ENCODE measurements at places on chromosomes 1 and 21.
A peak's percentile ranks its signal among the peaks of the same experiment; 100 is the strongest.

DNA sequence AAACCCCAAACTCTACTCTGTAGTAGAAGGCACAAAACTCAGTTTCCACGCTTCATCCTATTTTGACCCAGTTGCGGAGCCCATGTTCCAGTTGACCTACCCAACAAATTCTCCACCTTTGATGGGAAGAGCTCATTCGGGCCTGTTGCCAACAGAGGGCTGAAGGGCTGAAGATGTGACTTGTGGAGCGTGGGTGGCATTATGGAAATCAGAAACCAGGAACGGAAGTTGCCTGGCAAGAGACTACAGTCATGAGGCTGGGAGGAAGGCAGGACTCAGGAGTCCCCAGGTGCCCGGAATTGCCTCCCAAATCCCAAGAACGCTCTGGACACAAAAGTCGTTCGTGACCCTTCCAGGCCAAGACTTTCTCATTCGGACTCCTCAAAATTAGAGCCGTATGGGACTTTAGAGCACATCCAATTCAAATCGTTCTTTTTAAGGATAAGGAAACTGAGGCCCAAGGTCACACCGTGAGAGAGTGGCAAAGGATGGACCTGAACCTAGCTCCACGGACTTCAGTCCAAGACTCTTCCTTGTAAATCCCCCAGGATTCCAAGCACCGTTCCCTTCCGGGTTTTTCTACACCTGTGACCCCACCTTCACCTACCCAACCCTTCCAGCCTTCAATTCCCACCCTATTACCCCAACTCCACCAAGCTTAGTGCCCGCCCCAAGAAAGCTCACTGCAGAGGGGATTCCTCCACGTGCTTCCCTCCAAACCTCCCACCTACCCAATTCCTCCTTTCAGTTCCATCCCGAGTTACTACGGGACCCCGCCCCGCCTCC, 739 bp downstream of the SMG5 start:
- no peak for DNase-seq

- no peak for DNase-seq
These were observed 69.2 kb downstream of the SH3GLB1 start for GRCh38 chr1:86773341-86774288.

DNA sequence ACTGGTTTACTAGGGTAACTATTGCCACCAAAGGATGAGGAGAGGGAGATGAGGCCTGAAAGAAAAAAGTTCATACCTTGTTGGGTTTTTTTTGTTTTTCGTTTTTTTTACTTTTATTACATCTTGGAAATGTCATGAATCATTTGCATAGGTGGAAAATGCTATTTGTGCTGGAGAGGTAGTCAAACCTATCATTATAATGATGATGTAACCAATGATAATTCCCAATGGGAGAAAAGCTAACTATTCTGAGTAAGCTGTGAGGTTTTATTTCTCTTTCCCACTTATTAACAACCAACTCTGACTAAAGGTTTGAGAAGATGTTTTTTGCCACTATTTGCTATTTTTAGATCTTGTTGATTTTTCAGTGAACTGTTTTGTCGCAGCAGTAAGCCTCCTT, 29.0 kb downstream of the SH3GLB1 start:
- DNase-seq, result no peak

GRCh38 chr1:247216261-247216660, 39.6 kb upstream of the VN1R5 start:
- no peak for DNase-seq

DNA sequence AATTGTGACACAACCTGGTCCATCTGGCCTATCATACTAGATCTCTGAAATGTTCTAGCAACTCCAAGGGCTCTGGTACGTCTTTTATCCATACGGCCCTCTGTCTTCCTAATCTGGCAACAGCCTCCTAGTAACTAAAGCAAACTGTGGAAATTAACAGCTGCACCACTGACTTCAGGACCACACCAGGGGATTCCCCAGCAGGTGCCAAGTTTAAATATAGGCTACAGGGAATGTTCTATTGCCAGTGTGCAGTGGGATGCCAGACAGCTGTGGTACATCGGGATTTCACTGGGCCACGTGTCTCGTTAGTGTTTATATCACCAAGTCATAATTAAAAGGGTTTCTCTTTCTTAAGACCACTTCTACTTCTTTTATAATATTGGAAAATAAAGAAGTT, 94.3 kb downstream of the RGS2 start:
- DNase-seq, result no peak

DNA sequence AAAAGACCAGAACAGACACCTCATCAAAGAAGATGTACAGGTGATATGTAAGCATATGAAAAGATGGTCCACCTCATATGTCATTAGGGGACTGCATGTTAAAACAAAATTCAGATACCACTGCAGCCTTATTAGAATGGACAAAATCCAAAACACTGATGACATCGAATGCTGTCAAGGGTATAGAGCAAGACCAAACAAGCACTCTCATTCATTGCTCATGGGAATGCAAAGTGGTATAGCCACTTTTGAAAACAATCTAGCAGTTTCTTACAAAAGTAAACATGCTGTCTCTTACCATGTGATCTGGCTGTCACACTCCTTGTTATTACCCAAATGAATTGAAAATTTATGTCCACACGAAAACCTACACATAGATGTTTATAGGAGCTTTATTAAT, 426.6 kb upstream of the ESRRG start:
- no peak for DNase-seq

GRCh38 chr1:30871276-30871871, 37.2 kb downstream of the SDC3 start:
- no peak for DNase-seq

- DNase-seq, result no peak
These were observed 22.8 kb downstream of the IFI44 start for GRCh38 chr1:78672428-78672827.

- DNase-seq, result peak; percentile 13
These were observed 19.7 kb downstream of the ACBD6 start for GRCh38 chr1:180482425-180483275.

GRCh38 chr21:39537571-39537970, 75.2 kb upstream of the B3GALT5 start:
- no peak for DNase-seq

GRCh38 chr1:211894312-211894711, 63.7 kb upstream of the LPGAT1 start:
- DNase-seq, result no peak

DNA sequence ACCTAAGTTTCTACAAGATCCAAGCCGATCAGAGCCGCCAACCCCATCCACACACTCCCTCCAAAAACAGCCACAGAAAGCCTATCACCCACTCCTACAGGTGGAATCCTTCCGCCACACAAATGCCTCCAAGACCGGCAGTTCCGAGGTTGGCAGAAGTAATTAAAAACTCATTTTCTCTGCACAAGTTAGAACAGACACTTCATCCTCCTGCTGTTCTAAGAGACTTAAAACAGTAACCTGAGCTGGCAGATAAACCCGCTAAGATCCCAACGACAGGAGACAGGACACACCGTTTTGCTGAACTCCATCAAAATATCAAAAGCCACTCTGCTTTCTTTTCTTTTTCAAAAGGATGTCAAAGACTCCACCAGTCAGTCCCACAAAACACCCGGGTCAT, 2.8 kb downstream of the SSBP3 start:
- DNase-seq, result no peak

DNA sequence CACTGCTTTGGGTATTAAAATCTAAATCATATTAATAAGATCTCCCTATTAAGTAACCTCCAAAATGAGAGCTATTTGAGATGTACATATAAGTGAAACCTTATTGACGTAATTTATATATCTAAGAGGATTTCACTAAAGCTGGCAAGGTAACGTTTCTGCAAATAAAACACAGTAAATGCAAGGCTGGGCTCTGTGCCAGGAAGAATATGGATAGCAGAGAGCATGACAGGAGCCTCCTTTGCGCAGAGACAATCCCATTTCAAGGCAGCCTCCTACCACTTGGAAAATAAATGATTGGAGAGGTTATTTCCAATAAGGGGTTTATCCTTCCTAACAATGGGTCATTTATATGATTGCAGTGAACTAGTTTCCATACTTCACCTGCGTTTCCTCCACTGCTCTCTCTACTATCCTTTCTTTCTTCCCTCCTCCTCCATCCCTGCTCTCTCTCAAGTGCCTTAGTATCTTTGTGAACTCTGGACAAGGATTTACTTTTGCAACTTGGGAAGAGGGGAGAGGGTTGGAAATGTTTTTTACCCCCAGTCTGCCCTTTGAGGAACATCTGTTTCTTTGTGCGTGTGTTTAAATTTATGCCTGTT, 3.0 kb upstream of the NFIA start:
- no peak for DNase-seq

- no peak for DNase-seq
These were observed 27.6 kb upstream of the POGK start for GRCh38 chr1:166811691-166812090.

DNA sequence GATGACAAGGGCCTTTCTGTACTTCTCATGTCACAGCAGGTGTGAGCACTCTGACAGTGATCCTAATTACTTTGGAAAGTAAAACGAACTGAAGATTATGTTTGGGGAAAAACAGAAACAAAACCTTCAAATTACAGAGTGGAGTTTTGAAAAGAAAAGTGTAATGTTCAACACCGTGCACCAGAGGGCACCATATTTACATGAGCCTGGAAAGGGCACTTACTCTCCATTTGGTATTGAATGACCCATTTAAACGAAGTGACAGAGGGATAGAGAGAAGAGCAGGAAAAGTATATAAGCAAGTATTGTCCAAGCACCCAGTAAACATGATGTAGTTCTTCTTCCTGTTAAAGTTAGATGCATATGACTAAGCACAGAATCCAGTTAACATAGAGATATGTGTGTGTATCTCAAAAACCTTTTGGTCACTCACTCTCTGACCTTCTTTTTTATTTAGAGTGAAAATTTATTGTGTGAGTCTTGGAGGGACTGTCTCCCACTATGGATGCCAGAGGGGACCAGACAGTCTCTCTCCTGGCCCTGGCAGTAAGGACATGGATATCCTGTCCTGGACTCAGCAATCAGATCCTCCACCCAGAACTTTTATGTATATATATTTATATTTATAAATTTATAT, 3.8 kb upstream of the RGSL1 start:
- DNase-seq, result peak; percentile 60

- DNase-seq, result no peak
These were observed 11.6 kb downstream of the NTNG1 start for GRCh38 chr1:107152395-107152794.

- no peak for DNase-seq
These were observed 519.2 kb upstream of the B3GALT2 start for GRCh38 chr1:193705554-193705981.

DNA sequence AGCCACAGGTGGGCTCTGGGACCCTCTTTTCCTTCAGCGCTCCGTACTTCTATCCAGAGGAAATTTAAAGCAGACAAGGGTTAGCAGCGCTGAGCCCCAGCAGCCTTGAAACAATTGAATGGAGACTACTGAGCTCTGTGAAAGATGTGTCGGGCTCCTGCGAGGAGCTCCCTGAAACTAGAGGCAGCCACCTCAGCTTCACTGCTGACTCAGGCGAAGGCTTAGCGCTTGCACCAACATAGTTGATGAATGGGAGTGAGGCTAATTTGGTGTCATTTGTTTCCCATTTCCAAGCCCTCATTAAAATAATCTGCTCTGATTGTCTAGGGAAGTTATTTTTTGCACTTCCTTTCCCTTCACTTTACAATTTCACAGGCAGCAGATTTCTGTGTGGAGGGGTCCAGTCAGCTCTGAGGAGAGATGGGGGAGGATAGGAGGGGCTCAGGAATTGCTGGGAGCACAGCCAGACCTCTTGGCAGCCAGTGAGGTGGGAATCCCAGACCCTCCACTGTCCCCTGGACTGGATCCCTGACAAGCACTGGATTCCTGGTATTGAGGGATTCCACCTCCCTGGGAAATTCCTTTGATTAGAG, 398.9 kb upstream of the PLXNA2 start:
- DNase-seq, result no peak

DNA sequence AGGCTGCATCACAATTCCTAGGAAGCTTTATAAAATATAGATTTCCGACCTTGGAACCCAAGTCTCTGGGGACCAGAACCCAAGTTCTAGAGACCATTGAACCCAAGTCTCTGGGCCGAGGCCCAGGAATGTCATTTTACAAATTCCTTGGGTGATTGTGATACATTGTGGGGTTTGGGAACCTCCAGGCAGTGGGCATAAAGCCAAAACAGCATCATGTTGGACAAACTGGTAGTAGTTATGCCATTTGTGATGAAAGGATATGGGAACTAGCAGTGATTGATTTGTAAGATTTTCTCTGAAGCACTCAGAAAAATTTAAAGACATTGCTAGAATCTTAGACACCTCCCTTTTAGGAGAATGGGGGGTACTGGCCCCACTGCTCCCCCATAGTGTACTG, 160.2 kb downstream of the HIVEP3 start:
- DNase-seq, result no peak

GRCh38 chr21:42474043-42474831, 21.8 kb downstream of the RSPH1 start:
- DNase-seq, result no peak

DNA sequence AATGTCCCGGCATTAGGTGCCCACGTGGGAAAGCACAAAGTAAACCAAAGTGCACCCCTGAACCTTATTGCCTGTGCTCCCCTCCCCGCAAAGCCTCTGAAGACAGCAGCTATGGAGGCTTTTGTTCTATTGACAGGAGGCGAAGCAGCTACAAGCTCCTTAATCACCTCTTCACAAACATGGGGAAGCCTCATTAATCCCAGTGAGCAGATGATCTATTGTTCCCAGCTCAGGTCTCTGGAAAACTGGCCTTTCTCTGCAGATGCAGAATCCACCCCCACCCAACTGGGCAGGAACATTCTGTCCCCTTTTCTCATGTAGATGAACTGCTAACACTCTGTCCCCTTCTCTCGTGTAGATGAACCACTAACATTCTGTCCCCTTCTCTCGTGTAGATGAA, 190.5 kb upstream of the CSF3R start:
- no peak for DNase-seq

- no peak for DNase-seq
These were observed 56.1 kb upstream of the MRPS6 start for GRCh38 chr21:34017039-34017961.

DNA sequence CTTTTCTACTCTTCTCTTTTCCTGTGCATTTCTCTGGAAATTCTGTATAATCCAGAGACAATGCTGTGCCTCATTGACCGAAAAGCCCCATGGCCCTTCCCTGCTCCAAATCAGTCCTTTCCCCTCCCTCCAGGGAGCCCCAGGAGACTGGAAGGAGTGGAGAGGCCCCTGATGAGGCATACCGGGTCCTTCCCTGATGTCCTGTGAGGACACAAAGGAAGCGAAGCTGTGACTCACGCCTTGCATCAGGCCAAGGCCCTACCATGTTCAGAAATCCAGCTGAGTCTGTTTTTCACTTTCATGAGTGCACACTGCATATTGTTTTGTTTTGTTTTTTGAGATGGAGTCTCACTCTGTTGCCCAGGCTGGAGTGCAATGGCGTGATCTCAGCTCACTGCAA, 38.7 kb upstream of the BECN2 start:
- no peak for DNase-seq

DNA sequence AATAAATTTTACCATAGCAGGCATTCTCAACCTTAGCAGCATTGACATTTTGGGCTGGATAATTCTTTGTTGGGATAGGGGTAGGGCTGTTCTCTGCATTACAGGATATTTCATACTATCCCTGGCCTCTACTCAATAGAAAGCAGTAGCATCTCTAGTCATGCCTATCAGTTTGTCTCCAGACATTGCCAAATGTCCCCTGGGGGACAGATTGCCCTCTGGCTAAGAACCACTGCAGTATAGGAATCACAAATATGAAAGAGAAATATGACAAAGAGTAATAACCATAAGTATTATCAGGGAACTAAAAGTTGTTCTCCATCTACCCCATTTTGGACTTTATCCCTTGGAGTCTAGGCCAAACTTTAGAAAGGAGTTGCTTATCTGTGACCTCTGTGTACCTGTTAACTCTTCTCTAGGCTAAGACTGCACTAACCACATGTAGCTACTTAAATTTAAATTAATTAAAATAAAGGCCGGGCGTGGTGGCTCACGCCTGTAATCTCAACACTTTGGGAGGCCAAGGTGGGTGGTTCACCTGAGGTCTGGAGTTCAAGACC, 76.1 kb downstream of the AGO3 start:
- DNase-seq, result no peak

Measured in hematopoietic multipotent progenitor cell (in vitro differentiated cells).